Left renal cortex interstitium (tissue), 4 donors: ENCODE measurements at places on chromosomes 6 and 20.
A peak's percentile ranks its signal among the peaks of the same experiment; 100 is the strongest.

DNA sequence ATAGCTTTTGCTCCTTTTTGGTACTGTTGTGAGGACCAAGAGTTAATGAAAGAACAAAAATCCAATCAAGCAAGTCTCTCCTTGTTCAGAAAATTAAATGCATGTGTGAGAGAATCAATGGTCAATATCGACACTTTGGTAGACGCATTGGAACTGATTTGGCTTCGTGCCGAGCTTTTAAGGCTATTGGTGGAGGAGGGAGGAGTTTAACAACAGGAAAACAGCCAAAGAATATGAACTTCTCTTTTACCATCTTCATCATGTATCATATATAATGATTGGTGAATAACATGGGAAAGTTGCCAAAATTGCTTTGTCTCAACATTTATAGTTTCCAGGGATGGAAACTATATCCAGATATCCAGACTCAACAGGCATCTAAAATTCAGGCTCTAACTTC is 266.5 kb upstream of the CITED2 start:
- no peak for DNase-seq

- DNase-seq, result no peak
Observed at GRCh38 chr6:16104624-16105433, 24.1 kb upstream of the MYLIP start.

GRCh38 chr6:82525775-82526495 is 162.3 kb downstream of the TPBG start:
- DNase-seq, result no peak

DNA sequence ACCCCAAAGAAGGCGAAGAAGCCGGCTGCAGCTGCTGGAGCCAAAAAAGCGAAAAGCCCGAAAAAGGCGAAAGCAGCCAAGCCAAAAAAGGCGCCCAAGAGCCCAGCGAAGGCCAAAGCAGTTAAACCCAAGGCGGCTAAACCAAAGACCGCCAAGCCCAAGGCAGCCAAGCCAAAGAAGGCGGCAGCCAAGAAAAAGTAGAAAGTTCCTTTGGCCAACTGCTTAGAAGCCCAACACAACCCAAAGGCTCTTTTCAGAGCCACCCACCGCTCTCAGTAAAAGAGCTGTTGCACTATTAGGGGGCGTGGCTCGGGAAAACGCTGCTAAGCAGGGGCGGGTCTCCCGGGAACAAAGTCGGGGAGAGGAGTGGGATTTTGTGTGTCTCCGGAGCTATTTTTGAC is 69.6 kb downstream of the HFE start:
- DNase-seq, result peak; percentile 56

DNA sequence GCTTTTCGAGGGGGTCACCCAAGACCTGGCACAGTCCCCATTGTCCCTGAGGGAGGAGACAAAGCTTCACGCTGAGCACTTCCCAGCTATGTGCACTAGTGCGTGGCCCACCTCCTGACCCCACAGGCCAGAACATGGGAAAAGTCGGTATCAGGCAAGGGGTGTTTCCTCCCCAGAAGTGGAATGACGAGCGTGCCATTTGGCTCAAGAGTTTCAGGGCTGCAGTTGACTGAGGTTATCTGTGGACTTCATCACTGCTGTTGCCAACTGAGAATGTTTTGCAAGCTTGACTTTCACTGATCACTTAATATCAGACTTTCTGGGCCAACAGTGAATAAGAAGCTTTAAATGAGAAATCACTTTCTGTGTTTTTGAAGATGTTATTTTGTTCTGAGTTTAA is 137.0 kb upstream of the AFDN start:
- no peak for DNase-seq

GRCh38 chr6:43216200-43216599 is 13.1 kb downstream of the DNPH1 start:
- no peak for DNase-seq

GRCh38 chr20:31693402-31693801 is 29.3 kb downstream of the BCL2L1 start:
- no peak for DNase-seq

DNA sequence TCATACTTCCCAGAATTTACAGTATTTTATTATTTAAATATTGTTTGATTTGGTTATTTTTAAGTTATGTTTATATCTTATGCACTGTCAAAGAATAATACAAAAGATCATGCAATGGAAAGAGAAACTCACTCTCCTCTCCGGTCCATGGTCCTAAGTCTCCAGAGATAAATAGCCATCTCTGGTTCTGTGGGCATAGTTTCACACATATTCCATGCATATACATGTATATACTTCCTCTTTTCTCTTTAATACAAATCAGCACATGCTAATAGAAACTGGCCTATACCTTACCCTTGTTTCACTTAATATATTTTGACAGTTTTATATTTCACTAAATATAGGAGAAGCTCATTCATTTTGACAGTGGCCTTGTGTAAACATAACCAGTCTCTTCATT is 901.7 kb upstream of the CITED2 start:
- no peak for DNase-seq

GRCh38 chr6:73134588-73134987 is 90.7 kb downstream of the KHDC1L start:
- no peak for DNase-seq

- DNase-seq, result no peak
Observed at GRCh38 chr20:43774754-43775153, 48.0 kb upstream of the GTSF1L start.
